Stimulated activated CD8-positive, alpha-beta memory T cell treated with anti-CD3 and anti-CD28 coated beads, Interleukin-4, amount 100 ng/mL, for 1 hour (primary cell): ENCODE measurements at places on chromosomes 2 and 18.

DNA sequence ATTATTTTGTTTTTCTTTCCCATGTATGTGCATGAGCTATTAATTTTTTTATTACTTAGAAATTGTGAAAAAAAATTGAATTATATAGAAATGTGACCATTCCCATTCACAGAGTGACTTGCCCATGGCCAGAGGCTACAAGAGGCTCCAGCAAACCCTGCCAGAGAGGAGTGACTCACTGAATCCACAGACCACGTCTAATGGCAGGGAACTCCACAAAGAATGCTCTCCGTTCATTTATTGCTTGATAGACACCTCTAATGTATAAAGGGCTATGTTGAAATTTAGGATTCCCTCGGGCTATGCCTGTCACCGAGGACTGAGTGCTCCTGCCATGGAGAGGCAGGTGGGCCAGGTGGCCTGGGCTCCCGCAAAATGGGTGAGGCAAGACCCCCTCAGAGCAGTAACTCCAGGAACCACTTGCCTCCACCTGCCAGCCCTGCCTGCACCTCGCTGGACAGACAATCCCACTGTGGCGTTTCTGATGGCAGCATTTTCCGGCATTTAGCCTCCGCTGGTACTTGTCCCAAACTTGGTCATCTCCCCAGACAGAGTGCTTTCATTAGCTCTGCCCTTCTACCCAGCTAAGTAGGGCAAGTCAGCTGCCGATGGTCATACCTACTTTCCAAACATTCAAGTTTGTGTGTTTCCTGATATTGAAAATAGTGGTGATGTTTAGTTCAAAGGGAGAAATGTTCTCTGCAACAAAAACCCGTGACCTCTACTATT, 200.3 kb downstream of the PRKCE start:
- no peak for DNase-seq

- DNase-seq: no peak
These were observed 56.2 kb downstream of the ETAA1 start for GRCh38 chr2:67453310-67453709.

GRCh38 chr2:200613692-200614091, 27.9 kb downstream of the AOX1 start:
- DNase-seq: no peak

DNA sequence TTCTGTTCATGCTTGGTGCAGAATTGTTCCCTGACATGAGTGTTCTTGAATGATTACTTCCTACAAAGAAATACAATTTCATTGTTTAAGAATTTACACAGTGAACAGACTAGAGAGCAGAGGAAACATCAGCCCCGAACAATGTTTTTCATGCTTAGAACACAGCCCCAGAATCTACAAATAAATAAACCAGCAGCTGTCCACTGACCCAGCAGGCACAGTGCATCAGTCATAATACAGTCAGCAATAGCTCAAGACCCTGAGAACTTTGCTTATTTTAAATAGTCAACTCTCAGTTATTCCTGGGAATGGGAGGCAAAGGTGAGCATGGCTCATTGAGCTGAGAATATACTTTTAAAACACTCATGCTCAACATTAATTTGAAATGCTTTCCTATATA, 38.4 kb downstream of the XIRP2 start:
- DNase-seq: no peak

GRCh38 chr2:111221701-111222100, 101.0 kb downstream of the BCL2L11 start:
- DNase-seq: no peak

DNA sequence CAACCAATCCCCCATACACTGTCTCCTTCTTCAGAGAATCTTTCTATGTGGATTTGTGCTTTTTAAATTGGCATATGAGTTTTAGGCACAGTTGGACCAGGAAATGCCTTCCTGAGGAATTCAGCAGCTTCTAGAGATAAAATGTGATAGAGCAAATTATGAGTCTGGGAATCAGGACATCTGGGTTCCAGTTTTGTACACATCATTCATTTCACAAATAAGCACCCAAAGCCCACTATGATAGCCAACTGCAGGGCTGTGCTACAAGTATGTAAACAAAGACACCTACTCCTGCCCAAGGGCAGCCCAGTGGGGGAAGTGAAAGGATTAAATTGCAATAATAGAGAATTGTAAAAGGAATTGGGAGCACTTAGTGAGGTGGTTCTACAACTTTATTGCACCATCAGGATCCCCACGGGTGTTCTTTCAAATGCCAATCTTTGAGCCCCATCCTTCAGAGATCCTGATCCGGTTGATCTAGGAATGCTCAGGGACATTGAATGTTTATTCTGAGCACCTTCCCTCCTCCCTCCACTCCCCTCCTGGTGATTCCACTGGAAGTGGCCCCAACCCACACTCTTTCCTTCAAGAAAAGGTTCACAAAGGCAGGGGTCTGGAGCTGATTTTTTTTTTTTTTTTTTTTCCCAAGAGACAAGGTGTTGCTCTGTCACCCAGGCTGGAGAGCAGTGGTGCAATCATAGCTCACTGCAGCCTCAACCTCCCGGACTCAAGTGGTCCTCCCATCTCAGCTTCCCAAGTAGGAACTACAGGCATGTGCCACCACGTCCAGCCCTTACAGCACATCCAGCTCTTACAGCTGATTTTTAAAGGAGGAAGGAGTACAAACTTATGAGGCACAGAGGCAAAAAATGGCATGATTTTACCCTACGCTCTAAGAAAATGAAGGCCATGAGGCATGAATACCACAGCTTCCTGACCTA, 11.1 kb upstream of the KCMF1 start:
- DNase-seq: no peak

DNA sequence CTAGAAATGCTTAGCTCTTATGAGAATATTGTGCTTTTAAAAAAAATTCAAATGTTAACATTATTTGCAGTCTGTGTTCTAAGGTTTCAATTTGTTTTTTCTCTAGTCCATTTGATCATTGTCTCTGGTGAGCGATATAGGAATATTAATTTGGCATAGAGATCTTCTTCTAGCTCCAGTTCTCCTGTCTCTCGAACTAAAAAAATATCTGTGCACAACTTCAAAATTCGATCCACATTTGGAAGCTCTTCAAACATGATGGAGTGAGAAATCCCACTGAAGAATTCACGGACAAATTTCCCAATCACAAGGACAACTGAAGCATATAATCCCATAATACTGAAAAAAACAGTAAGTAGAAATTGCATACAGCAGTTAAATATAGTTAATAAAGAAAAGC, 145.6 kb downstream of the NAPG start:
- DNase-seq: no peak

DNA sequence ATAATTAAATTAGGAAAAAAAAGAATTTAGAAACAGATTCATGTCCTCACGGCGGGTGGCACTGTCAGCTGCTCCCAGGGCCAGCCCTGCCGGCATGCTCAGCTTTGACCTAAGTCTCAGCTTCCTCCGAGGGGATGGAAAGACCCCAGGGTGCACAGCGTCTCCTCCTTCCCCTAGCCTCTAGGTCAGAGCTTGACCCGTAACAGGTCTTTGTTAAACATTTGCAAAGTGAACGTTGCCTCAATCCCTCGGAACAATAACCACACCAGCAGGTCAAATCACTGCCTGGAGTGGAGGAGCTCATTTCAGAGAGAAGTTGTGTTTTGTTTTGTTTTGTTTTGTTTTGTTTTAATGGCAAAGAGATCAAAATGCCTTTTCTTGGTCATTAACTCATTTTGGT, 171.3 kb downstream of the TMEM18 start:
- no peak for DNase-seq

- no peak for DNase-seq
These were observed 218.4 kb downstream of the GBX2 start for GRCh38 chr2:235949567-235950472.

DNA sequence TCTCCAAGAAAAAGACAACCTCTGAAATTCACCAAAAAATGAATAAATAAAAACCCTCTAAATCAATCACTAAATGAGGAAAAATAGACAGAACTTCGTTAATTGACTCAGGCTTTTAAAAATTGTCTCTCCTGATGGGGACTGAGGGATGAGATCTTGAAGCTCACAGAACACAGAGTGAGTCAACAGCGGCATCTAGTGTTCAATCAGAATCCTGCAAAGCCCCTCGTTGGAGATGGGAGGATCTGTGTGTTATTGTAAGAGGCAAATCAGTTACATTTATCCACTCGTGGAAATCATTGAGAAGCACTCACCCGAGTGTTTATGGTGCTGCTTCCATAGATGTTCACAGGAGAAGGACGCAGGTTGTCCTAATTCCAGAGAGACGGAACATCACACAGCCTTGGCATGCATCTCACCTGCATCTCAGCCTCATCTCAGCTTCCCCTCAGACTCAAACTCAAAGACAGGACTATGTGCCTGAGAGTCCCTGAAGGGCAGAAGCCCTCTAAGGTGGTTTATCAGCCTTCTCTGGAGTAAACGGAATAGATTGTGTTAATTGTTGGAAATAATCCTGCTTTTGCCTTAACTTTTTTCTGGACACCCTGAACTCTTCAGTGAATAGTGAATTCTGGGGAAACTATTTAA, 82.0 kb downstream of the MREG start:
- no peak for DNase-seq
